A673 (cell line): ENCODE measurements at places on chromosomes 7 and 10. TPM values are rescaled to one million over a fixed set of nuclear protein-coding genes. Genes with fewer than 3 reads are reported as not detected.

DNA sequence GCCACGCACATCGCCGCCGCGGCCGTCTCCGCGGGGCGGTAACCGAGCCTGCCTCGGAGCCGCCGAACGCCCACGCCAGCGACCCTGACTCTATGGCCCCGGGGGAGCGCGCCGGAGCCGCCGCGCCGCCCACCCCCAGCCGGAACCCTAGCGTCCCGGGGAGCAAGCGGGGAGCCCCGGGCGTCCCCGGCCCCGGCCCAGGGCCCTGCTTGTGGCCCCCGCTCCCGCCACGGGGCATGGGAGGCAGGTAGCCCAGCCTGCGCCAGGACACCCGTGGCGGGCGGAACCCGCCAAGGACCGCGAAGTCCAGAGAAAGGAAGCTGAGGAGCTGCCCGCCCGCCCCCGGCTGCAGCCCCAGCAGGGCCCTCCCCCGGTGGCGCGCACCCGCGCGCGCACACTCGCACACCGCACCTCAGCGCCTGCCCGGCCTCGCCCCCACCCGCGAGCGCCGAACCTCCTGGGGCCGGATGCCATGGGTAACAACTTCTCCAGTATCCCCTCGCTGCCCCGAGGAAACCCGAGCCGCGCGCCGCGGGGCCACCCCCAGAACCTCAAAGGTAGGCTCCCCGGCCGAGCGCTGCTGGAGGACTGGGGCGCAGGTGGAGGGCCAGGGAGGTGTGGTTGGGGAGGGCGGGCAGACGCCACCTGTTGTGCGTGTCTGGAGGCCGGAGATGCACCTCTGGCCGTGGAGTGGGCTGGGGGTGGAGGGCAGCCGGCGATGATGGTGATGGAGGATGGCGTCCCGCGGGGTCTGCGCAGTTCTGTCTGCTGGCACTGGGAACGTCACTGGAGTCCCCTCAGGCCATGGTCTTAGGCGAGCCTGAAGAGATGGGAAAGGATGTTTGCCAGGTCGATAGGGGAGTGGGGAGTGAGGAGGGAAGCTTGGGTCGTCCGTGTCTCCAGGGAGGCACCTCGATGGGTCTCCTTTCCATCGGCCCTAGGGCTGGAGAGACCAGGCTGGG lies 692 bp downstream of the NEURL1 start:
- H3K4me3 ChIP-seq = peak overlapping the region; percentile 58
- no peaks in the 10 kb centered on the region for H3K36me3 ChIP-seq
- no peak for DNase-seq
- peaks cover 50% of the 10 kb centered on the region for H3K27me3 ChIP-seq
- peaks cover 15% of the 10 kb centered on the region for H3K4me1 ChIP-seq

Gene NKX2-3
- total RNA-seq = 0.20 TPM in 1 of 2 replicates, not detected in the other

GRCh38 chr7:15886626-15887025 lies 200.1 kb upstream of the MEOX2 start:
- DNase-seq = no peak
- H3K36me3 ChIP-seq = no peaks in the 10 kb centered on the region
- H3K27me3 ChIP-seq = no peaks in the 10 kb centered on the region

DNA sequence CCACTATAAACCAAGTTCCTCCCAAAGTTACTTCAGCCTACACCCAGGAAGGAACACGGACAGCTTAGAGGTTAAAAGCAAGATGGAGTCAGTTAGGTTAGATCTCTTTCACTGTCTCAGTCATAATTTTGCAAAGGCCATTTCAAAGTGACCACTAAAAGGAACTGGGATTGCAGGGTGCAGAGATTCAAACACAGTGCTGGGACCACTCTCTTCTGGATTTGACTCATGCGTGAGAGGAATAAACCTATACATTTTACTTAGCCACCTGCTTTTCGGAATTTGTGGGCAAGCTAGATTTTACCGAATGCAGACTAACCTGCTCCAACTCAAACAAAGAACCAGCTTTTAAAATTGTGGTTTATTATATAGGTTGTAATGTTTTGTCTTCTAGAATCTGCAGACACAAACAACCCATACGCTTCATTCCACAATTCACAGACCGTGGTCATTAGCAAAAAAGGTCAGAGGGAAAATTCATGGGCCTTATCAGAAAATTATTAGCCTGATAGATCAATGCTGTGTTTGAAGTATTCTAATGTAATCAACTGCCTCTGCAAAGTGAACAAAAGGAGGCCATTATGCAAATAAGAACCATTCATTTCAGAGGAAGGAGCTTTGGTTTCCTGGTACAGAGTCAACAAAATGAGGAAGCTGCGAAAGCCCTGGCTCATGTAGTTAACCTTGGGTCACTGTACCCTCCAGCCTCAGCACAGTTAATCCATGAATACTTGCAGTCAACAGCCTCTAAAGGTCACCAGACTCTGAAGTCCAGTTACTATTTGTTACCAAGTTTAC lies 342.7 kb upstream of the KLF6 start:
- H3K36me3 ChIP-seq = no peaks in the 10 kb centered on the region
- no peaks in the 10 kb centered on the region for H3K27me3 ChIP-seq
- H3K27ac ChIP-seq = no peak overlapping the region
- H3K4me1 ChIP-seq = peaks cover 27% of the 10 kb centered on the region

DNA sequence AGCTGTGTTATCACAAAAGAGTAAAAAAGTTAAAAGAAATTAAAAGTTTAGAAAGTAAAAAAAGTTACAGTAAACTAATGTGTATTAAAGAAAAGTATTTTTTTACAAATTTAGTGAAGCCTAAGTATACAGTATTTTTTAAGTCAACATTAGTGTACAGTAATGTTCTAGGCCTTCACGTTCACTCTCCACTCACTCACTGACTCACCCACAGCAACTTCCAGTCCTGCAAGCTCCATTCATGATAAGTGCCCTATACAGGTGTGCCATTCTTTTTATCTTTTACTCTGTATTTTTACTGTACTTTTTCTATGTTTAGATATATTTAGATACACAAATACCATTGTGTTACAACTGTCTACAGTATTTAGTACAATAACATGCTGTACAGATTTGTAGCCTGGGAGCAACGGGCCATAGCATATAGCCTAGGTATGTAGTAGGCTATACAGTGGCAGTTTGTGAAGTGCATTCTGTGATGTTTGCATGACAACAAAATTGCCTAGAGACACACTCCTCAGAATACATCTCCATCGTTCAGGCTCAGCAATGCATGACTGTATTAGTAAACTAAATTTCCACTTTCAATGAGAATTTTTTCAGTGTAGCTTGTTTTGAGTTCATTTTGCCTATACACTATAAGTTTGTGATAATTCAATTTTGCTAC lies 539.9 kb upstream of the C7orf33 start:
- no peak for DNase-seq
- H3K27ac ChIP-seq = no peak overlapping the region
- H3K4me1 ChIP-seq = no peaks in the 10 kb centered on the region
- no peaks in the 10 kb centered on the region for H3K27me3 ChIP-seq
- H3K4me3 ChIP-seq = no peak overlapping the region
- H3K36me3 ChIP-seq = no peaks in the 10 kb centered on the region

GRCh38 chr10:74852381-74852780 lies 26.0 kb downstream of the KAT6B start:
- H3K27ac ChIP-seq = no peak overlapping the region
- H3K27me3 ChIP-seq = no peaks in the 10 kb centered on the region
- peaks cover 48% of the 10 kb centered on the region for H3K4me1 ChIP-seq
- DNase-seq = no peak
- H3K36me3 ChIP-seq = no peaks in the 10 kb centered on the region

Gene ADCY1
- total RNA-seq = 0.71 and 0.98 TPM in 2 replicates

GRCh38 chr7:155831807-155832524 lies 19.7 kb upstream of the SHH start:
- no peak for DNase-seq
- H3K27ac ChIP-seq = no peak overlapping the region
- no peaks in the 10 kb centered on the region for H3K36me3 ChIP-seq
- H3K4me3 ChIP-seq = no peak overlapping the region

- H3K4me1 ChIP-seq = no peaks in the 10 kb centered on the region
- no peak overlapping the region for H3K27ac ChIP-seq
- DNase-seq = no peak
- H3K27me3 ChIP-seq = no peaks in the 10 kb centered on the region
- H3K4me3 ChIP-seq = no peak overlapping the region
Measured at GRCh38 chr10:94992811-94993210, 54.4 kb downstream of the CYP2C9 start.

- no peak for DNase-seq
- no peaks in the 10 kb centered on the region for H3K36me3 ChIP-seq
- H3K4me1 ChIP-seq = peaks cover 10% of the 10 kb centered on the region
- H3K4me3 ChIP-seq = no peak overlapping the region
- peaks cover 30% of the 10 kb centered on the region for H3K27me3 ChIP-seq
Measured at GRCh38 chr7:26492816-26493215, 201.2 kb downstream of the SNX10 start.

GRCh38 chr10:25492040-25492439 lies 317.2 kb downstream of the GPR158 start:
- no peak for DNase-seq
- H3K4me1 ChIP-seq = no peaks in the 10 kb centered on the region
- H3K36me3 ChIP-seq = no peaks in the 10 kb centered on the region
- H3K27ac ChIP-seq = no peak overlapping the region

Gene NKX1-2
- total RNA-seq = not detected in 2 replicates

DNA sequence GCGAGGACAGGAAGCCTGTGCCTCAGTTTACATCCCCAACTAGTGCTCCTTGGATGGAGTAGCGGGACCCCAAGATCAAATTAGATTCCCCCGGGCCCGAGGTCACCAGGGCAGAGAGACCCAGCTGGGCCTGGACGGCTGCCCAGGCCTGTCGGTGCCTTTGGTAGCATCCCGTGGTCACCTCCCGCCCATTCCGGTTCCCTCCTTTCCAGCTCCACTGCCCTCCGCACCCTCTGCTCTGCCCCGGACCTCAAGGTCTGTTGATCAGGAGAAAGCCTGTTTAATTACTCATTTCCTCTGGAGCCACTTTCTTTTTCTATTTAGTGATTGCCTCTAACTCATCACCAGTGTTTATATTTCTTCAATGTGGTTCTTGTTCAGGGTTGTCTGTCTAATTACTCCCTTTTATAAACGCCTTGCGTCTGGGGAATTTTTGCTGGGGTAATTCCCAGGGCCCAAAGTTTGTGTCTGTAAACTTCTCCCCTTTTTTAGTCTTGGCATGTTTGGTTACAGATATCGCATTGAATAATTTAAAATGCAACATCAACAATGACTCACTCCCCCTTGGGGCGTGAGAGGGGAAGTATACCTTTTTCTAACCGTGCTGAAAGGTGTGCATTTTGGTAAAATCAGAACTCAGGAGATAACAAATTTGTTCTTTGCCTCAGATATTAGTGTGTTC lies 1.9 kb downstream of the FOXK1 start:
- H3K36me3 ChIP-seq = peaks cover 5% of the 10 kb centered on the region
- H3K4me3 ChIP-seq = peak overlapping the region; percentile 88
- peaks cover 14% of the 10 kb centered on the region for H3K4me1 ChIP-seq
- peak; percentile 43 for DNase-seq

DNA sequence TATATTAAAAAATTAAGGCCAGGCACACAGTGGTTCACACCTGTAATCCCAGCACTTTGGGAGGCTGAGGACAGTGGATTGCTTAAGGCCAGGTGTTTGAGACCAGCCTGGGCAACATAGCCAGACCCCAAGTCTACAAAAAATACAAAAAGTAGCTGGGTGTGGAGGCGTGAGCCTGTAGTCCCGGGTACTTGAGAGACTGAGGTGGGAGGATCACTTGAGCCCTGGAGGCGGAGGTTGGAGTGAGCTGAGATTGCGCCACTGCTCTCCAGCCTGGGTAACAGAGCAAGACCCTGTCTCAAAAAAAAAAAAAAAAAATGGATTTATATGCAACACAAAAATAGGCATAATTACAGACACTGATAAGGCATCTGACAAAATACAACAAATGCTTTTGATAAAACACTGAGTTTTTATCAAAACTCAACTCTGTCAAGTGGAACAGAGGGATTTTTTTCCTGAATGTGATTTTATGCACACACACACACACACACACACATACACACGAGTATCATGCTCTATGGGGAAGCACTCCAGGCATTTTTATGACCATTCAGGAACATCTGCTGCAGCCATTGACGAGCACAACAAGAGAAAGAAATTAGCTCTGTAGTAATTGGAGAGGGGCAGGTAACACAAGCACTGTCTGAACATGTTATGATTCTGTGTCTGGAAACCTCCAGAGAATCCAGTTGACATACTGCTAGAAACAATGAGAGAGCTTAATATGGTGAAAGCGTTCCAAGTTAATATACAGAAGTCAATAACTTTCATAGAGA lies 193.1 kb downstream of the WDR37 start:
- no peaks in the 10 kb centered on the region for H3K36me3 ChIP-seq
- no peak overlapping the region for H3K27ac ChIP-seq
- no peak for DNase-seq
- no peaks in the 10 kb centered on the region for H3K4me1 ChIP-seq
- H3K27me3 ChIP-seq = peaks cover 71% of the 10 kb centered on the region

DNA sequence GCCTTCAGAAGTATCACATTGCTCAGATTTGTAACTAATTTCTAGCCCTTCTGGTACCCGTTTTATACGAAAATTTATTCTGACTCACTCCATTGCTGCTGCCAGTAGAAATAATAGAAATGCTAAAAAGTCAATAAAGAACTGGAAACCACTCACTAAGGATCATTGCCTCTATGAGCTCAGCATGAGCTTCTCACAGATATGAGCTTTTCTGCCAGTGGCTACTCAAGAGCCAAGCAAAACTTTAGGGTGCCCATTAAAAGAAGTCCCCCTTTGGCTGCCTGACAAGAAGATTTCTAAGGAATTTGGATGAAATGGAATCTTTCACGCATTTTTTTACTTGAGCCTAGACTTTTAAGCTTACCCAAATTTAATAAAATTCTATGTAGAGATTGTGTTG lies 52.5 kb downstream of the GPR37 start:
- peak; percentile 29 for DNase-seq
- H3K27me3 ChIP-seq = no peaks in the 10 kb centered on the region
- H3K4me1 ChIP-seq = peaks cover 6% of the 10 kb centered on the region
- no peak overlapping the region for H3K4me3 ChIP-seq
- H3K36me3 ChIP-seq = no peaks in the 10 kb centered on the region
- H3K27ac ChIP-seq = no peak overlapping the region

Gene LIPF
- not detected in 2 replicates for total RNA-seq

- H3K4me3 ChIP-seq = peak overlapping the region; percentile 13
- H3K27me3 ChIP-seq = no peaks in the 10 kb centered on the region
- DNase-seq = peak; percentile 89
- H3K27ac ChIP-seq = peak overlapping the region; percentile 61
- peaks cover 33% of the 10 kb centered on the region for H3K4me1 ChIP-seq
Measured at GRCh38 chr7:134916171-134916883, 70.0 kb upstream of the AGBL3 start.

Gene AKR1C8
- 0.48 and 0.58 TPM in 2 replicates for total RNA-seq

Gene MGAM2
- not detected in 2 replicates for total RNA-seq

GRCh38 chr7:102009628-102010027 lies 192.2 kb downstream of the CUX1 start:
- H3K27me3 ChIP-seq = no peaks in the 10 kb centered on the region
- no peak overlapping the region for H3K4me3 ChIP-seq
- H3K27ac ChIP-seq = no peak overlapping the region
- H3K36me3 ChIP-seq = no peaks in the 10 kb centered on the region
- peaks cover 7% of the 10 kb centered on the region for H3K4me1 ChIP-seq

GRCh38 chr7:130293521-130293920 lies 560 bp downstream of the CPA4 start:
- no peak overlapping the region for H3K27ac ChIP-seq
- no peaks in the 10 kb centered on the region for H3K27me3 ChIP-seq
- H3K36me3 ChIP-seq = no peaks in the 10 kb centered on the region
- no peaks in the 10 kb centered on the region for H3K4me1 ChIP-seq
